ENCODE measurements at places on chromosomes 5 and 9.

- no peak for DNase-seq
Observed at GRCh38 chr9:134625361-134626068, 16.1 kb upstream of the COL5A1 start.

DNA sequence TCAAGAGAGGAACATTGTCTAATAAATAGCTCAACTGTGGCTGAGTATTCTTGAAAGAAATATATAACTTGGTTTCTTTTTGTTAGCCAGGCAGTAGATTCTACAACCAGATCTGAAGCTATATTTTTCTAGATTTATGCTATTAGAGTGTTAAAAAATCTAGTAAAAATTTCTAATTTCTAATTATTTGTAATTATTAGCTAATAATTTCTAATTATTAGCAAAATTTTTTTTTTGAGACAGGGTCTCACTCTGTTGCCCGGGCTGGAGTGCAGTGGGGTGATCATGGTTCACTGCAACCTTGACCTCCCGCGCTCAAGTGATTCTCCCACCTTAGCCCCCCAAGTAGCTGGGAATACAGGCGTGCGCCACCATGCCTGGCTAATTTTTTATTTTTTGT is 2.8 kb downstream of the RAD17 start:
- DNase-seq = no peak

- no peak for DNase-seq
Observed at GRCh38 chr5:10291692-10292339, 15.9 kb downstream of the CMBL start.

- no peak for DNase-seq
Observed at GRCh38 chr5:67038817-67039603, 157.6 kb downstream of the CD180 start.

GRCh38 chr5:169201597-169201996 is 99.3 kb downstream of the SLIT3 start:
- no peak for DNase-seq

- no peak for DNase-seq
Observed at GRCh38 chr5:88401686-88402085, 133.0 kb upstream of the TMEM161B start.

Data from NCI-H1930 (cell line).